Bronchial smooth muscle cell (primary cell): ENCODE measurements at places on chromosomes 7 and 10. TPM values are rescaled to one million over a fixed set of nuclear protein-coding genes. Genes with fewer than 3 reads are reported as not detected.

SP8 gene
- total RNA-seq, result not detected in 2 replicates

GHRHR gene
- total RNA-seq, result not detected in 2 replicates

PLXDC2 gene
- total RNA-seq, result 3.8 and 9.5 TPM in 2 replicates

C10orf67 gene
- total RNA-seq, result under 0.01 TPM in 1 of 2 replicates, not detected in the other

HMX2 gene
- total RNA-seq, result not detected in 2 replicates

NFKB2 gene
- total RNA-seq, result 10.2 and 12.9 TPM in 2 replicates

AOC1 gene
- total RNA-seq, result not detected in 2 replicates

ASB13 gene
- 7.1 and 7.4 TPM in 2 replicates for total RNA-seq

GDF2 gene
- not detected in 2 replicates for total RNA-seq

TMEM270 gene
- total RNA-seq, result 0.16 TPM in 1 of 2 replicates, not detected in the other

NEUROG3 gene
- total RNA-seq, result not detected in 2 replicates

MMRN2 gene
- 1.5 and 4.6 TPM in 2 replicates for total RNA-seq

GPR85 gene
- total RNA-seq, result 1.1 and 1.9 TPM in 2 replicates

CALHM3 gene
- not detected in 2 replicates for total RNA-seq

AFAP1L2 gene
- 0.16 and 0.26 TPM in 2 replicates for total RNA-seq

TMEM213 gene
- total RNA-seq, result not detected in 2 replicates

SPRN gene
- total RNA-seq, result 0.17 and 0.63 TPM in 2 replicates

TRIM74 gene
- total RNA-seq, result under 0.01 TPM in 1 of 2 replicates, not detected in the other

OR2A1 gene
- 0.09 TPM in 1 of 2 replicates, not detected in the other for total RNA-seq

PLEKHS1 gene
- total RNA-seq, result not detected in 2 replicates

PITRM1 gene
- 36.8 and 52.6 TPM in 2 replicates for total RNA-seq

AUTS2 gene
- total RNA-seq, result 1.9 and 2.2 TPM in 2 replicates

GPR158 gene
- under 0.01 TPM in 1 of 2 replicates, not detected in the other for total RNA-seq

CPA2 gene
- under 0.01 TPM in 1 of 2 replicates, not detected in the other for total RNA-seq

OIT3 gene
- 0.26 and 0.32 TPM in 2 replicates for total RNA-seq

AOAH gene
- not detected in 2 replicates for total RNA-seq

SEMA3D gene
- total RNA-seq, result 0.95 and 4.0 TPM in 2 replicates

NPM3 gene
- 93.2 and 113 TPM in 2 replicates for total RNA-seq
